Activated CD8-positive, alpha-beta T cell treated with anti-CD3 and anti-CD28 coated beads, Interleukin-2, amount 10 ng/mL, durations not matched to agents 7 days and 5 days (primary cell): ENCODE measurements at places on chromosomes 7 and 10. TPM values are rescaled to one million over a fixed set of nuclear protein-coding genes. Genes with fewer than 3 reads are reported as not detected.

GRM3 gene
- not detected for total RNA-seq

OR6B1 gene
- not detected for total RNA-seq

FLNC gene
- total RNA-seq = not detected

DNA sequence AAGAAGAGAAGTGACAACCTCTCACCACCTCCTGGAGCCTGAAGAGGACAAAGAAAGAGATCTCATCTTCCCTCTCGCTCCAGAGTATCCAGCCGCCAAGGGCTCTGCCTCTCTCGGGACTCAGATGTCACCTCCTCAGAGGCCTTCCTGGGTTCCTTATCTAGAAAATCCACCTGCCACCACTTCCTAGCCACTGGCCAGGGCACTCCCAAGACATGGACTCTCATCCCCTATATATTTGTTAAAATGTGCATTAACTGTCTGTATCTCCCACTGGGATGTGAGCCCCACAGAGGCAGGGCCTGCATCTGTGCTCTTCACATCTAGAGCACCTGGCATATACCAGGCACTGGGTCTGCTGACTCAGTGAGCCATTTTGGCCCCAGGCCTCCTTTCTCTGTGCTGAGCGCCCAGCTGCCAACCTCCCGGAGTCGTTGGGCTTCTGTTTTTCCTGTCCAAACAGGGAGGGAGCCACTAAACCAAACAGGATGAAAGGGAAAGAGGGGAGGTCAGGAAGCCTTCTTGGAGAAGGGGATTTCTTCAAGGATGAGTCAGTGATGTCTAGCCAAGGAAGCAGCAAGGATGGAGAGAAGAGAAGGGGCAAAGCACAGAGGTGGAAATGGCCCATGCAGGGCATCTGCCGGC lies 58.9 kb downstream of the KCNMA1 start:
- peaks cover 7% of the 10 kb centered on the region for H3K27me3 ChIP-seq
- DNase-seq = no peak
- H3K4me1 ChIP-seq = peaks cover 15% of the 10 kb centered on the region
- no peaks in the 10 kb centered on the region for H3K36me3 ChIP-seq

DNA sequence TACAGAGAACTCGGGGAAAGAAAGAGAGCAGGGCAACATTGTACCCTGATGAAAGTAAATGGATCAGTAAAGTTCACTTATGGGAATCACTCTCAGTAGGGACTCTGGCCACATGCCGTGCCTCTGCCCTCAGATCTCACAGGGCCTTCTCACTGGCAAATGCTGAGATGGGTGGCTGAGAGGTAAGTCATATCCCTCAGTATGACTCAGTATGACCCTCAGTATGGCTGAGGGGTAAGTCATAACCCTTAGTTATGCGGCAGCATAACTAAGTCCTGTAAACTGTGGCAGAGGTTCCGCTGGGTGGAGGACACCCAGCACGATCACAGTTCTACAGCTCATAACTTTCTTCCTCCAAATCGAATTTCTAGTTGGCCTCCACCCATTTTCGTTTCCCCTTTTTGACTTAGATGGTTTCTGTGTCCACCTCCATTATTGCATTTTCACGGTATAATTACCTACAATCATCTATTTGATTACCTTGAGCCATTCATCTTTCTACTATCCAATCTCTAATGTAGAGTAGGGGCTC lies 26.5 kb upstream of the WNT16 start:
- H3K27ac ChIP-seq = no peak overlapping the region
- H3K4me1 ChIP-seq = no peaks in the 10 kb centered on the region
- no peak for DNase-seq
- H3K4me3 ChIP-seq = no peak overlapping the region
- no peaks in the 10 kb centered on the region for H3K27me3 ChIP-seq

DNA sequence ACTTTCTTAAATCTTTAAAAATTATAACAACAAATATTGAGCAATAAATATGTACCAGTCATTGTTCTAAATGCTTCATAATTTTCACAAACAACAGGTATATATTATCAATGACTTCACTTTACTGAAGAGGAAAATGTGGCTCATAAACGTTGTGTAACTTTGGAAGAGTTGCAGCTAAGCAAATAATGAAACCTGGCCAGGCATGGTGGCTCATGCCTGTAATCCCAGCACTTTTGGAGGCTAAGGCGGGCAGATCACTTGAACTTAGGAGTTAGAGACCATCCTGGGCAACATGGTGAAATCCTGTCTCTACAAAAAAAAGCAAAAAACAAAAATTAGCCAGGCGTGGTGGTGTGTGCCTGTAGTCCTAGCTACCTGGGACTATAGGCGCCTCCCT lies 71.9 kb upstream of the AMPH start:
- no peaks in the 10 kb centered on the region for H3K4me1 ChIP-seq
- no peaks in the 10 kb centered on the region for H3K27me3 ChIP-seq
- no peaks in the 10 kb centered on the region for H3K36me3 ChIP-seq
- no peak overlapping the region for H3K27ac ChIP-seq
- H3K4me3 ChIP-seq = no peak overlapping the region

DNA sequence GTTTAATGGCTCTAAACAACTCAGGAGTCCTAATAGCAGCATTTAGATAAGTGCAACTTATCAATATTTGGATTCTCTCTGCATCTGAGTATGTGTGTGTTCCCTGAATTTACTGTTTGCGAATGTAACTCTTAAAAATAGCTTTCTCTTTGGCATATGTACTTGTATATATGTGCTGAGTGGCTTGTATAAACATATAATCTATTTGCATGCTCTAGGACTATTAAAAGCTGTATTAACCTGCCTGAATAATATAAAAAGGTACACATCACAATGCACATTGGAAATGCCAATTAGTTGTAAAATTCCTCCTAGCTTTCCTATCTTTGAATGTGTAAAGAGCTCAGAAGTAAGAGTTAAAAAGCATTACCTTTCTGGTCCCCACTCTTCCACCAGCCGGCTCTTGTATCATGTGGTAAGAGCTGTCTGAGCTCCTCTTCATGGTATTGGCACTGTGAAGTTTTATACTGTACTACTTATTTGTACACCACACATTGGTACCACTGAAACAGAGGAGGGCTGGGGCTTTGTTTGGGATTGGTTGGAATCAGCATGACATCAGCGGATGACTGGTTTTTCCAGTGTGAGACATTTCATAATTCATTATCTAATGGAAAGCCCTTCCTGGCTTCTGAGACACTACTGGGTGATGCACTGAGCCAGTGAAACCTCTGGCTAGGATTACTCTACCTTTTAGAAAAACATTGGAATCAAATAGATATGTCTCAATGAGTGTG lies at the start of gene INHBA:
Gene INHBA (minus strand): TSS at position 456 of the 737 bp plus-strand sequence. CDS start 2,716 bp downstream, outside the sequence.
- DNase-seq = no peak
- peaks cover 61% of the 10 kb centered on the region for H3K27me3 ChIP-seq
- no peak within 1 kb of the TSS for H3K4me3 ChIP-seq
- H3K4me1 ChIP-seq = peaks cover 17% of the 10 kb centered on the region
- H3K27ac ChIP-seq = no peak within 1 kb of the TSS

DNA sequence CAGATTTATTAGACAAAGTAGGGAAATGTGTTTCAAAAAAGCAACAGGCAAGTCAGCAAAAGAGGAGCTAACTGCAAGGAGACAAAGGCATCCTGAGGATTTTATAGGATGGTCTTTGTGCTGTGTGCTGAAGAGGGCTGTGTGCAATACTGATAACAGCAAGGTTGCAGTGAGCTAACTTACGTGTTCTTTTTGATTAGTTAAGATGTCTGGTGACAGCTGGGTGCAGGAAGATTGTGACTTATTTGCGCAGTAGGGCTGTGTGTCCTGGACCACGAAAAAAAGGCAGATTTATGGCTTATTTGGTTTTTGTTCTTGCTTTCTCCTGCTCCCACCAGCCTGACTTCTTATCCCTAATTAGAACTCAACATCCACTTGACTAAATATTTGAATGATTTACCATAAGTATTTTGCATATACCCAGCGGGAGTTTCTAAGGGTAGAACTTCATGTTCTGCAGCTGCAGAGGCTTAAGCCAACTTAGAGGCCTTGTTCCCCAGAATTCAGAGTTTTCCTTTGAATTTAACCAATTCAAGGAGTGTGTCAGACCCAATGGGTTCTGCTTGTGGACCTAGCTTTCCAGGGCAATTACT lies 119.0 kb downstream of the ANKRD26 start:
- H3K4me3 ChIP-seq = no peak overlapping the region
- H3K4me1 ChIP-seq = no peaks in the 10 kb centered on the region
- H3K36me3 ChIP-seq = no peaks in the 10 kb centered on the region
- no peak overlapping the region for H3K27ac ChIP-seq

GRCh38 chr10:122930140-122930539 lies 19.7 kb downstream of the FAM24A start:
- H3K36me3 ChIP-seq = peaks cover 5% of the 10 kb centered on the region
- H3K4me3 ChIP-seq = no peak overlapping the region
- no peak overlapping the region for H3K27ac ChIP-seq
- no peaks in the 10 kb centered on the region for H3K27me3 ChIP-seq
- no peaks in the 10 kb centered on the region for H3K4me1 ChIP-seq

DNA sequence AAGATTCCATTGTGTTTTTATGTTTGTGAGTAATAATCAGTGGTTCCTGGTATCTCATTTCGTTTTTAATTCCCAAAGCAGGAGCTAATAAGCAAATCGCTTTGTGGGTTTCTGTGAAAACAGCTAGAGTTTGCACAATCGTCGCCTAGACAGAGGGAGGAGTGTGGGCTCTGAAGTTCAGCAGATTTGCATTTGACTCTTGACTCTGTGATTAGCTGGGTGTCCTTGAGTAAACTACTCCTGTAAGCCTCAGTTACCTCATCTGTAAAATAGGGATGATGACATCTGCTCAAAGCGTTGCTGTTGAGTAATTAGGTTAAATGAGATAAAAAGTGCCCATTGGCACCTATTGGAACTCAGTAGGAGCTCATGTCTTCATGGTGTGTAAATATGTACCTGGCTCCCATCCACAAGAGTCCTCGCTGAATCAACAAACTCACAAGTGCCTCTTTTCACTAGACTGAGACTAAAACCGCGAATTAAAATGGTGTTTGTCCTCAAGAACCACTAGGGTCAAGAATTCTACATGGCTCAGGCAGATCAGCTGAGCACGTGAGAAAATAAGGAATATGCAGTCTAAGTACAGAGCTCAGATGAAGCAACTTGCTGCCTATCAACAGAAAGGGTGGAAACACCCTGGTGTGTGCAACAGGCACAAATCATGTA lies 385.8 kb upstream of the C7orf33 start:
- H3K4me3 ChIP-seq = no peak overlapping the region
- no peaks in the 10 kb centered on the region for H3K36me3 ChIP-seq
- H3K27me3 ChIP-seq = no peaks in the 10 kb centered on the region
- DNase-seq = no peak
- H3K4me1 ChIP-seq = no peaks in the 10 kb centered on the region

DNA sequence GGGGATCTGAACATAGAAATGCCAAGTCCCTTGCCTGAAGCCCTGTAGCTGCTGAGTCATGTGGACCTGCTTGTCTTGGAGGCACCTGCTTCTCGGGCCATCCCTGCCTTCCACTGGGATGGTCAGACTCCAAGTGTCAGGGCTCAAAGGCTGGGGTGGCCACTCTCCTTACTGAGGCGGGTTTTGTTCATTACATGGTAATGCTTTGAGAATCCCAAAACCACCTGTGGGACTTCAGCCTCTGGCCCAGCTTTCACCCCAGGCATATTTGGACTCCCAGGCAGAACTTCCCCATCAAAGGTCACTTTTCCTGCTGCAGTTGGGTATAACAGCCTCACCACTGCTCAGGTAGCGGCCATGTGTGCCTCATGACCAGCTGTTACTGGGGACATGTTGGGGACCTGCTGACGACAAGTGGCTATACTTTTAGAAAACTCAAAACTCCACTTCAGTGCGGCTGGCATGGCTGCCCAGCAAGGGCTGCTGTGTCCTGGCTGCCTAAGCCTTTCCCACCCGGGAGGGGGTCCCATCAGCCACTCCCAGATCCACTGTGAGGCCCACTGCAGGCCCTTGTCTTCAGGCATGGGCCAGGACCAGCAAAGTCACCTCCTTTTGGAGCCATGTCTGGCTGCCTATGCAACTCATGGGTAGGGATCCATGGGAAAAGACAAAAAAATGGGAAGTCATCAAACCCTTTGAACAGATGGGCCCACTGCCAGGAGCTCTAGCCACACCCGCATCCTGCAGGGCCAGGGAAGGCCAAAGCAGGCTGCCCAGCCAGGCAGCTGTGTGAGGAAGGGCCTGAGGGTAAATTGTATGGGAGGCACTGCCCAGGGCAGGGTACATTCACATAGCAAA lies 96.7 kb downstream of the ARHGAP22 start:
- no peak overlapping the region for H3K4me3 ChIP-seq
- no peak overlapping the region for H3K27ac ChIP-seq
- H3K27me3 ChIP-seq = peaks cover 5% of the 10 kb centered on the region
- peak; percentile 14 for DNase-seq
- H3K36me3 ChIP-seq = no peaks in the 10 kb centered on the region
- H3K4me1 ChIP-seq = no peaks in the 10 kb centered on the region

- H3K36me3 ChIP-seq = peaks cover 58% of the 10 kb centered on the region
- DNase-seq = no peak
- no peak overlapping the region for H3K4me3 ChIP-seq
- no peak overlapping the region for H3K27ac ChIP-seq
- peaks cover 29% of the 10 kb centered on the region for H3K4me1 ChIP-seq
Observed at GRCh38 chr10:89305766-89306433, 4.1 kb downstream of the IFIT2 start.

DNA sequence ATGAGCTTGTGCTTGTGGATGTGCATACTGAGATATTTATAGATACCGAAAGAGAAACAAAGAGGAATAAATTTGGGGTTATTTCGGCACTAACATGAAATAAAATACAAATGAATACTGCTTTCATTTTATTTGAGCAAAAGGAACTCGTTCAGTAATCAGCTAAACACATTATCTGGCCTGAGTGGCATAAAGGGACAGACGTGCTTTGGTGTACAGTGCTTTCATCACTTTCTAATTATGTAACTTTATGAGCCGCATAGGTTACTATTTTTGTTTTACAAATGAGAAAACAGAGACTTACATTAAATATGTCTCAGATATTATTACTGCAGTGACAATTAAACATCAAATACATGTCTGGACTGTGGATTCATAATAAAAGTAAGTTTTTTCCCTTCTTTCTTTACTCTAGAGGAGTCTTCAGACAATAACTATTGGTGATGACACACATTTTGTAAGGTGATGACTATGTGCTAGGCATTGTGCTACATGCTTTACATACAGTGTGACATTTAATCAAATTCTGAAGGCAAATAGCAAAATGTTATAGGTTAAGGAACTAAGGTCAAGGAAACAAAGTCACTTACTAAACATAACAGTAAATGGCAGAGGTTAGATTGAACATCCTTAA lies 503.3 kb downstream of the SORCS1 start:
- H3K4me3 ChIP-seq = no peak overlapping the region
- H3K4me1 ChIP-seq = no peaks in the 10 kb centered on the region
- no peak for DNase-seq
- no peaks in the 10 kb centered on the region for H3K36me3 ChIP-seq
- H3K27ac ChIP-seq = no peak overlapping the region
- no peaks in the 10 kb centered on the region for H3K27me3 ChIP-seq
